Psoas muscle (tissue), 8 donors: ENCODE measurements at places on chromosomes 2 and 18. TPM values are rescaled to one million over a fixed set of nuclear protein-coding genes. Genes with fewer than 3 reads are reported as not detected.

- no peak overlapping the region for H3K27ac ChIP-seq
- H3K4me3 ChIP-seq = no peak overlapping the region
- no peaks in the 10 kb centered on the region for H3K36me3 ChIP-seq
- peaks cover 7% of the 10 kb centered on the region for H3K4me1 ChIP-seq
- H3K27me3 ChIP-seq = no peaks in the 10 kb centered on the region
Observed at GRCh38 chr2:98903767-98904485, 32.1 kb downstream of the CRACDL start.

- no peaks in the 10 kb centered on the region for H3K27me3 ChIP-seq
- no peak for DNase-seq
- H3K27ac ChIP-seq = no peak overlapping the region
- no peak overlapping the region for H3K4me3 ChIP-seq
- peaks cover 99% of the 10 kb centered on the region for H3K36me3 ChIP-seq
- no peaks in the 10 kb centered on the region for H3K4me1 ChIP-seq
Observed at GRCh38 chr18:58369616-58370015, 259.3 kb downstream of the ALPK2 start.

GRCh38 chr2:9547262-9547991, 8.2 kb downstream of the ADAM17 start:
- H3K4me1 ChIP-seq = peaks cover 55% of the 10 kb centered on the region
- no peak overlapping the region for H3K27ac ChIP-seq
- H3K36me3 ChIP-seq = peaks cover 6% of the 10 kb centered on the region
- H3K27me3 ChIP-seq = no peaks in the 10 kb centered on the region
- no peak for DNase-seq

PSD4 gene
- 1.0 TPM for total RNA-seq

DNA sequence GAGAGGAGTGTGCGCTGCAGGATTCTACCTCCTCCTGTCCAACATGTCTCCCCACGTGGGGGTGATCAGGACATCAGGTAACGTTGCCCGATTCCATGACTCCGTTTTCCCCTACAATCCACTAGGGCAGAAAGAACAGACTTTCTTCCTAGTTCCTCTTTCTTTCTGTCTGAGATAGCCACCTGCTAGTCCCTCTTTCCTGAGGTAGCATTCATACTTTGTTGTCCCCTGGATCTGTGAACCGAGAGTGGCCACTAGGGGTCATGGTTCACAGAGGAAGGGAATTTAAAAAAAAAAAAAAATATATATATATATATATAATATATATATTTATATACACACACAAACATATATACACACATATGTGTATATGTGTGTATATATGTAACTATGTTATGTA, 210.0 kb upstream of the ZNF521 start:
- H3K36me3 ChIP-seq = no peaks in the 10 kb centered on the region
- H3K27ac ChIP-seq = no peak overlapping the region
- H3K4me3 ChIP-seq = no peak overlapping the region
- H3K27me3 ChIP-seq = no peaks in the 10 kb centered on the region
- peaks cover 6% of the 10 kb centered on the region for H3K4me1 ChIP-seq
- DNase-seq = no peak

GRCh38 chr18:32095192-32095899, 3.7 kb downstream of the RNF138 start:
- H3K27ac ChIP-seq = peak overlapping the region; percentile 12
- H3K27me3 ChIP-seq = no peaks in the 10 kb centered on the region
- H3K4me3 ChIP-seq = no peak overlapping the region
- H3K36me3 ChIP-seq = no peaks in the 10 kb centered on the region

GRCh38 chr2:3481736-3482362, 37.5 kb downstream of the ADI1 start:
- H3K27me3 ChIP-seq = no peaks in the 10 kb centered on the region
- H3K4me1 ChIP-seq = peaks cover 6% of the 10 kb centered on the region
- H3K36me3 ChIP-seq = no peaks in the 10 kb centered on the region
- no peak overlapping the region for H3K27ac ChIP-seq
- no peak overlapping the region for H3K4me3 ChIP-seq

DNA sequence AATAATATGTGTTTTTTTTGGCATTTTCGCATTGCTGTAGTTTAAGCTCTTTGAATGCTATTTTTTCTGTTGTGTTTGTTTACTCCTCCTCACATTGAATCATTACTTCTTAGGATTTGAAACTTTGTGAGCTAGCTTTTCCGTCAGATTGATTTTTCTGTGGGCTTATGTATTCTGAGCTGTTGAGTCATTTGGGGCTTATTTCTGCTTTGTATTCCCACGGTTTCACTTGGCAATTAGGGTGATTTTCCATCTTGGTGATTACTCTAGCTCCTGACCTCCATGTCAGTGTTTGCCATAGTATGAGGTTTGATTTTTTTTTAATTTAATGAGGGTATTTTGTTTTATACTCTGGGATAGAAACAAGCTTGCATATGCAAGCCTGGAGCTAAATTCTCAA, 200.0 kb downstream of the CCDC102B start:
- no peaks in the 10 kb centered on the region for H3K27me3 ChIP-seq
- no peak for DNase-seq
- H3K4me1 ChIP-seq = no peaks in the 10 kb centered on the region
- H3K27ac ChIP-seq = no peak overlapping the region

GRCh38 chr2:140136366-140136765, 1356.2 kb upstream of the NXPH2 start:
- H3K4me3 ChIP-seq = no peak overlapping the region
- no peak overlapping the region for H3K27ac ChIP-seq
- no peaks in the 10 kb centered on the region for H3K27me3 ChIP-seq
- no peaks in the 10 kb centered on the region for H3K36me3 ChIP-seq

GRCh38 chr2:44171018-44171417, 2.3 kb downstream of the PPM1B start:
- no peak for DNase-seq
- peak overlapping the region; percentile 88 for H3K4me3 ChIP-seq
- peaks cover 38% of the 10 kb centered on the region for H3K4me1 ChIP-seq
- no peaks in the 10 kb centered on the region for H3K36me3 ChIP-seq
- H3K27me3 ChIP-seq = no peaks in the 10 kb centered on the region

MC5R gene
- not detected for total RNA-seq

DNA sequence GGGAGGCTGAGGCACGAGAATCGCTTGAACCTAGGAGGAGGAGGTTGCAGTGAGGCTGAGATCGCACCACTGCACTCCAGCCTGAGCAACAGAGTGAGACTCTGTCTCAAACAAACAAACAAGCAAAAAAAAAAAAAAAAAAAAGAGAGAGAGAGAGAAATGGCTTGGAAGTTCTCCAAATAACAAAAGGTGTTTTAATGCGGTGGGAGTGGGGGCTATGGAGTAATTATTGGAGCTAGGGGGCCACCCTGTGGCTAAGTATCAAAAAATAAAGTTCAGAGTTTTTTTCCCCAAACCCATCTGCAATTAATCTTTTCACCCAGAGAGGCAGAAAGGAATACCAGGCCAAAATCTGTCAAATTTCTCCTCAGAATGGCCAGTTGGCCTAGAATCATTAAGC, 23.0 kb upstream of the CEP68 start:
- H3K27me3 ChIP-seq = no peaks in the 10 kb centered on the region
- H3K27ac ChIP-seq = no peak overlapping the region
- H3K36me3 ChIP-seq = no peaks in the 10 kb centered on the region
- peaks cover 13% of the 10 kb centered on the region for H3K4me1 ChIP-seq

DNA sequence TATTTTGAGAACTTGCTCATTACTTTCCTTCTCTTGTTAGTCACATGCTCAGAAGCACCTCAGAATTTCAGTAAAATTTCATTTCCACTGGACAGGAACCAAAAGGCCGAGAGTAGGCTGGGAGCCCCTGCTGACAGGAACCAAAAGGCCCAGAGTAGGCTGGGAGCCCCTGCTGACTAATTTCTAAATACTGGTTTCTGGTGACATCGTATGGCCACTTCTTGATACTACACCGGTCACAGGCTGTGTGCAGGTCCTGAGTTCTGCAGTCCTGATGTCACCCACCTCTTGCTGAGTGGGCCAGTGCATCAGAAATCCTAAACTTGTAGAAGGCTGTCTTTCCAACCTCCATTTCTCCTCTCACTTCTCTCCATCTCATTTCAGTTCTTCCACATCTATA, 17.7 kb upstream of the EN1 start:
- H3K4me1 ChIP-seq = no peaks in the 10 kb centered on the region
- H3K27me3 ChIP-seq = peaks cover 14% of the 10 kb centered on the region
- H3K4me3 ChIP-seq = no peak overlapping the region

DNA sequence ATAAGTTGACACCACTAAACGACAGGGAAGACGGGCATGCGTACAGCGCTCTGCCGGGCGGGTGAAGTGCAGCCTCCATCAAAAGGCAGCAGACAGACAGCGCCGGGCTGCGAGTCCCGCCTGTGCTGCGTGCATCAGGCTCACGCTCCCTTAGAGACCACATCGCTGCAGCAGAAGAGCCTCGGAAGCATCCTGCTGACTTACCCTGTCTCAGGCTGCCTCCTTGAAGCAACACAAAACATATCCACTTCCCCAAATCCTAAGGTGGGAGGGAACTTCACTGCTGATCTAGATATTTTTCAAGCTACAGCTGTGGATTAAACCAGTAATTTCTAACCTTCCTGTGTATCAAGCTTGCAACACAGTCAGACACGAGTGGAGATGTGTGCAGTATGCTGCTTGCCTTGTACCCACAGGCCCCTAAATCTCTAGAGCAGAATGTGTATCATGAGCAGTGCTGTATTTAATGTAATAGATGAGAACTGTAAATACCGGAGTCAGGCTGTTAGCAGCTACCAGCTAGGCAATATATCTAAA, 6.4 kb downstream of the MYT1L start:
- no peak for DNase-seq
- H3K4me1 ChIP-seq = no peaks in the 10 kb centered on the region
- H3K4me3 ChIP-seq = no peak overlapping the region

DNA sequence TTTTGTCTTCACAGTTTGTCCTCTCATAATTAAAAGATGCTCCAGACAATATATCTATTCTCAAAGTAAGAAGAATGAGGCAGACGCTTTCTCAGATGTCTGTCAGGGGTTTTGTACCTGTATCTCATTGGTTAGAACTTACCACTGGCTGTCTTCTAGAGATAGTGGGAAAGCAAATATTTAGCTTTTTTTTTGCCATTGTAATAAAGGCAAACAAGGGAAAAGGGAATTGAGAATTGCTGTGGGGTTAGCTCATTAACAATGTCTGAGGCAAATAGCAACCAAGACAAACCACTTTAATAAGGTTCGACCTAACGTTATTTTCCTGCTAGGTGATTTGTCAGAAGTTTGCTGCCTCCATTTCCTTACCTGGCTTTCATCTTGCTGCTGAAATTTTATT, 30.0 kb downstream of the ZNF638 start:
- DNase-seq = no peak
- H3K36me3 ChIP-seq = peaks cover 12% of the 10 kb centered on the region
- peaks cover 32% of the 10 kb centered on the region for H3K4me1 ChIP-seq

DNA sequence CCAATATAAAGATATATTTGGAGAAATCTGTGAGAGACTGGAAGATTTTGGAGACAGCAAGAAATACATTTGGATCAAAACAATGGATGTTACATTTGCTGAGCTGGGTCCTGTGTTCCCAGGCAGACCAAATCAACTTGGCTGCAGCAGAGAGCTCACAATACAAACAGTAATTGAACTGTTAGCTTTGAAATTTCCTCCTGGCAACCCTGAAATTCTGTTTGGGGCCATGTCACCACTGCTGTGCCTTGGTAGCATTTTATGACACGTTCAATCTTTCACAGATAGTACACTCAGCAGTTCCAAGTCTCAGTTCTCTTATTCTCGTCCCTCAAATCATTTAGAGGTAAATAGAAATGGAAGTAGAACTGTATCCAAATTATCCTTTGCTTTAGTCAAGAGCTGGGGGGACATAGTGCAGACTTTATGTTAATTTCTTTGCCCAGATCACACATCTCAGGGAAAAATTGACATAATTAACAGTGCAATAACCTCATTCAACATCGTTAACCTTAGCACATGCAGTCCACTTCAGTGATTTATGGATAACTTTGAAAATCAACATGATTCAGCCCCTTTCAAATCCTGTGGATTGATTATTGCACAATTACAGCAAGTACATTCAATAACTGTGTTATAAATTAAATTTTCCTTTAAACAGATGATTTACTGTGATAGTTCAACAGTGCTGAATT, 277.4 kb upstream of the MC4R start:
- no peak overlapping the region for H3K4me3 ChIP-seq
- no peak overlapping the region for H3K27ac ChIP-seq
- no peaks in the 10 kb centered on the region for H3K4me1 ChIP-seq
- no peak for DNase-seq

DNA sequence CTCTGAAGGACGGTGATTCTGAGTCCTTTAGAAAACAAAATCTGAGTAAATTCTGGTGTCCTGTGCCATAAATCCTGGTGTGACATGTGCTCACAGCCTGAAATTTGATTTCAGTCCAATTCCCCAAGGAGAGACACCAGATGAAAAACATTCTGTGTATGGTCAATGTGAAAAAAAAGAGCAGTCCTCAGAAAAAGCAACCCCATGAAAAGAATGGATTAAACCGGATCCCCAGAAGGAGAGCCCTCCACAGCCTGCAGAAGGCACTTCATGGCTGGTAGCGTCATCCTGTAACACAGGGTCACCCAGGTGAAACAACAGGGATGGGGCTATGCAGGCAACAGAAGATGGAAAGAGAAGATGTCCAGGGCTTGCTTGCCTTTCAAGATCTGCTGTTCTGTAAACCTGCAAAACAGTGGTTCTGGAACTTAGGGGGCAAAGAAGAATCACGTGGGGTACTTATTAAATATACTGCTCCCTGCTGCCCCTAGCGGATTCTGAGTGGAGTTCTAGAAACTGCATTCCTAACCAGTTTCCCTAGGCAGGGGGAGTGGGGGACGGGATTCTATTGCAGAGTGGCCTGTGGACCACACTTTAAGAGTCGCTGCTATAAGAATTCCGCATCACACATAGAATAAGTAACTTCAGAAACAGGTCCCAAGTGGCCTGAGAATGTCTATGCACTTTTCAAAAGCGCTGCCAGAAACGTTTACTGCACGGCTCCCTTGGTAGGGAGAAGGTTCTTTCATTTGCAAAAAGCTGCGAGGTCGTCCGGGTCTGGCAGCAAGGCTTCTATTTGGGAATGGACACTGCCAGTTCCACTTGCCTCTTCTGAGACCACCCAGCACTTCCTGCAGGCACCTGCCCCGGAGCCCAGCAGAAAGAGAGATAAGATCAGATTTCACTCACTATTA, 118.9 kb upstream of the ARL5A start:
- no peaks in the 10 kb centered on the region for H3K36me3 ChIP-seq
- peaks cover 14% of the 10 kb centered on the region for H3K4me1 ChIP-seq
- no peaks in the 10 kb centered on the region for H3K27me3 ChIP-seq
- H3K27ac ChIP-seq = no peak overlapping the region
- DNase-seq = peak; percentile 13

PRSS56 gene
- total RNA-seq = 5.0 TPM

- H3K27ac ChIP-seq = no peak overlapping the region
- DNase-seq = no peak
- no peaks in the 10 kb centered on the region for H3K36me3 ChIP-seq
- H3K4me3 ChIP-seq = no peak overlapping the region
- H3K27me3 ChIP-seq = no peaks in the 10 kb centered on the region
- no peaks in the 10 kb centered on the region for H3K4me1 ChIP-seq
Observed at GRCh38 chr18:69843015-69843414, 104.7 kb downstream of the CD226 start.

- H3K4me1 ChIP-seq = peaks cover 10% of the 10 kb centered on the region
- no peak overlapping the region for H3K27ac ChIP-seq
- no peaks in the 10 kb centered on the region for H3K27me3 ChIP-seq
- H3K36me3 ChIP-seq = no peaks in the 10 kb centered on the region
- DNase-seq = no peak
Observed at GRCh38 chr2:167939514-167940345, 307.7 kb downstream of the STK39 start.
